Foreskin melanocyte (primary cell): ENCODE measurements at places on chromosomes 2 and 18.

GRCh38 chr18:76524900-76525698 is 30.1 kb upstream of the ZNF516 start:
- peak; percentile 42 for DNase-seq

DNA sequence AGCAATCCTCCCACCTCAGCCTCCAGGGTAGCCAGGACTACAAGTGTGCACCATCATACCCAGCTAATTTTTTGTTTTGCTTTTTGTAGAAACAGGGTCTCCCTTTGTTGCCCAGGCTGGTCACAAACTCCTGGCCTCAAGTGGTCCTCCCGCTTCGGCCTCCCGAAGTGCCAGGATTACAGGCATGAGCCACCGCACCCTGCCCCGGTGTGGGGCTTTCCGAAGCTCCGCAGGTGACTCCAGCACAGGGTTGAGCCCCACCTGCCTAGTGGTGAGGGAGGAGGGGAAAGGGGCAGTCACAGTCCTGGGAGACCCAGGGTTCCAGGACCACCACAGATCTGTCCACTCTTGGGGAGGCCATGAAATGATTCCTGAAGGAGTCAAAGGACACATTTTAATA is 5.2 kb downstream of the PRLH start:
- no peak for DNase-seq

DNA sequence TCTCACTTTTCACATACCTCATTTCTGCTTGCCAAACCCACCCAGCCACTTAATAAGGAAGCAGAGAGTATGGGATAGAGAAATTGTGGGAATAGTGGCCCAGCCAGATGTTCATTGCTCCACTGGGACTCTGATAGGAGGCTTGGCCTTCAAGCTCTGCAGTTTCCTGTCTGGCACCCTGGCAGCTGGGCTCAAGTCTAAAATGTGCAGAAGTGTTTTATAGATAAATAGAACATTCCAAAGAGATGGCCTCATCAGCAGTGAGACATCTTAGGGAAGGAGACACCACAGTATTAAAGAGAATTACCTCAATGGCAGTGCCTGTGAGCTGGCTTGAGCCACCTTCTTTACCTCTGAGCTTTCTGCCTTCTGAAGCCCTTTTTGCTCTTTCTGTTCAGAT is 24.7 kb downstream of the COPS7B start:
- no peak for DNase-seq

GRCh38 chr2:241961454-241961853 is 91.9 kb downstream of the RTP5 start:
- DNase-seq: no peak

DNA sequence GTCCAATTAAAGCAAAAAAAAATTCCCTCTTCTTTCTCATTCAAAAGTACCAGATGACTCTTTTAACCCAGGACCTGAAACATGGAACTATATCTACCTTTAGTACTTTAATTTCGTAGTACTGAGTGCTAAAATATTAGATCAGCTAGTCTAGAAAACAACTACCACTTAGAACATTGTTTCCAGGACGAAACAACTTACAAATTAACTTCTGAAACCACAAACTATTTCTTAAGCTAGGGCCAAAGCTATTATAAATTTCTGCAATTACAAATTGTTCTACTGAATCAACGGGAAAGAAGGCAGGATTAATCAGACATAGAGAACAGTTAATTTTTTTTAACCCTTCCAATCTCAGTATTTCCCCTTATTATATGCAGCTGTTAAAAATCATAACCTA is 39.9 kb downstream of the DARS1 start:
- no peak for DNase-seq

GRCh38 chr2:25756536-25756935 is 83.2 kb upstream of the DTNB start:
- no peak for DNase-seq

DNA sequence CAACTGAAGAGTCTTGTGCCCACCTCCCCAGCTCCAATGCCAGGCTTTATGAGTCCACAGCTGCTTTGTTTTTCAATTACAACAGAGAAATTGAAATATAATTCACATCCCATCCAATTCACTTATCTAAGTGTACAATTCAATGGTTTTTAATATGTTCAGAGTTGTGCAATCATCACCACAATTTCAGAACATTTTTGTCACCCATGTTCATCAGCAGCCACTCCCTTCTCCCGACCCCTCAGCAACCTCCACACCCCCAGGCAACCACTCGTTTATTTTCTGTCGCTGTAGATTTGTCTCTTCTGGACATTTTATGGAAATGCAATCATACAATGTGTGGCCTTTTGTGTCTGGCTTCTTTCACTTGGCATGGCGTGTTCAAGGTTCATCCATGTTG is 23.3 kb downstream of the INHBB start:
- no peak for DNase-seq
